Keratinocyte (primary cell): ENCODE measurements at places on chromosomes 5 and 9. TPM values are rescaled to one million over a fixed set of nuclear protein-coding genes. Genes with fewer than 3 reads are reported as not detected.

The DDX46 gene
- polyA plus RNA-seq = 18.7 to 39.0 TPM (median 25.2 TPM) in 3 replicates

The FBLL1 gene
- polyA plus RNA-seq = 0.06 TPM in 1 of 3 replicates, not detected in the others

GRCh38 chr5:98397081-98397480 is 376.4 kb upstream of the RGMB start:
- H3K4me1 ChIP-seq = no peaks in the 10 kb centered on the region
- no peak overlapping the region for H3K27ac ChIP-seq
- H3K4me3 ChIP-seq = no peak overlapping the region
- H3K27me3 ChIP-seq = no peaks in the 10 kb centered on the region
- no peaks in the 10 kb centered on the region for H3K36me3 ChIP-seq
- no peak for DNase-seq

DNA sequence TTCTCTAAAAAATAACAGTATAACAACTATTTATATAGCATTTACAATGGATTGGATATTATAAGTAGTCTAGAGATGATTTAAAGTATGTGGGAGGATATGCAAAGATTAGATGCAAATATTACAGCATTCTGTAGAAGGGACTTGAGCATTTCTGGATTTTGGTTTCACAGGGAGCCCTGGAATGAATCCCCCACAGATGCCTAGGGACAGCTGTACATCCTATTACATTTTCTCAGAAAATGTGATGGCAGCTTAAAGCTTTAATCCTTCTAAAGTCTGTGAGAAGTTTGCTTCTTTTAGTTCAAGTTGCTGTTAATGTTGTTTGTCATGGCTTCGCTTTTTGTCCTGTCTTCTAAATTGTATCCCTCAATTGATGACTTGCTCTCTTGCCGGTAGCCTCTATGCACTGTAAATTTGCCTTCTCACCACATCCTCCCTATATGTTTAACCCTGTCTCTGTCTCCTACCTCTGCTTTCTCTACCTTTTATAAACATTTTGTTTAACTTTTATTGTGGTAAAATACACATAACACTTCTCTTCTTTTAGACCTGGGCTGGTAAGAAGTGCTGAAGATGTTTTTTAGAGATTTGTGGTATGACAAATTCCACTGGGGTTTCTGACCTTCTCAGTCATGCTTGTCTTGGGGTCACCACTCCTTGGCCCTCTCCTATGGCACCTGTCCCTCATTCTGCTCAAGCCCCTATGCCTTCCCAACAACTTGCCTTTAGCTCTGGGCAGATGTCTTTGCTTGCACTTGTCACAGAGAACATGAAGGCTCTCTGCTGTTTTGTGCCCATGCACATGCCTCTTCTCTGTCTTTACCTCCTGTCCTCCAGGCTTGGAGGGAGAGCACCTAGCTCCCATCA is 37.9 kb downstream of the LNPEP start:
- no peaks in the 10 kb centered on the region for H3K27me3 ChIP-seq
- peaks cover 3% of the 10 kb centered on the region for H3K36me3 ChIP-seq
- H3K4me1 ChIP-seq = peaks cover 2% of the 10 kb centered on the region
- no peak for DNase-seq
- no peak overlapping the region for H3K4me3 ChIP-seq
- no peak overlapping the region for H3K27ac ChIP-seq

- H3K4me3 ChIP-seq = no peak overlapping the region
- no peak overlapping the region for H3K27ac ChIP-seq
- H3K27me3 ChIP-seq = no peaks in the 10 kb centered on the region
- H3K36me3 ChIP-seq = no peaks in the 10 kb centered on the region
Observed at GRCh38 chr5:21143686-21144085, 1155.7 kb upstream of the CDH18 start.

GRCh38 chr9:117487555-117488175 is 72.8 kb upstream of the ASTN2 start:
- H3K36me3 ChIP-seq = no peaks in the 10 kb centered on the region
- DNase-seq = peak; percentile 4
- H3K27ac ChIP-seq = no peak overlapping the region
- H3K4me1 ChIP-seq = no peaks in the 10 kb centered on the region

DNA sequence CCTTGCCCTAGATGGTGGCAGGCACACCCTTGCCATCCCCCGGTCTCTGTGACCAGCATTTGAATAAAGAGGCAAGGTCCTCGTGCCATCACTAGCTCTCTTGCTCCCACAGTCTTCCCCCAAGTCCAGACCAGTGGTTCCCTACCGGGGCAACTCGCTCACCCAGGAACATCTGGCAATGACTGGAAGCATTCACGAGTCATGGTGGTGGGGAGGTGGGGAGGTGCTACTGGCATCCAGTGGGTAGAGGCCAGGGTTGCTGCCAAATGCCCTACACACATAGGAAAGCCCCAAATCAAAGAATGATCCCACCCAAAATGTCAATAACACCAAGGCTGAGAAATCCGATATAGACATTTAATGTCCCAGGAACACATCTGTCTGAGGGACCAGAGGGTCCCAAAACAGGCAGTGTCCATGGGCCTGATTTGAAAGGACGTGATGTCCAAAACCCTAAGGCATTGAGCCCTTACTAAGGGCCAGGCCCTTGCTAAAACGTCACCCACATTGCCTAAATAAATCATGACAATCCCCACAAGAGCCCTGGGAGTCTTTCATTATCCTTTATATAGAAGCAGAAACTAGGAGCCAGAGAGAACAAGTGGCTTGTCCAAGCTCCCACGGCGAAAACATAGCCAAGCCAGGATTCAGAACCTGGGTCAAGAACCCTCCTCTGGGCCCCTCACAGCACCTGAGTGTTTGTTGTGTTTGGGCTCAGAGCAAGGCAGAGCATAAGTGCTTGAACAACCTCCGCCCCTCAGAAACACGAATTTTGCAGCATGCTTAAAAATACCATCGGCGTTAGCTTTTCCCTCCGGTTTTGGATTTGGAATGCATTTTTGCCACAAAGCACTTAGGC is 119.3 kb upstream of the WWC1 start:
- no peaks in the 10 kb centered on the region for H3K27me3 ChIP-seq
- no peak overlapping the region for H3K27ac ChIP-seq
- H3K4me1 ChIP-seq = no peaks in the 10 kb centered on the region
- DNase-seq = no peak
